Sigmoid colon (tissue), 7 donors: ENCODE measurements at places on chromosomes 2 and 18. TPM values are rescaled to one million over a fixed set of nuclear protein-coding genes. Genes with fewer than 3 reads are reported as not detected.
A peak's percentile ranks its signal among the peaks of the same experiment; 100 is the strongest.

GRCh38 chr2:128782411-128783192 lies 463.9 kb upstream of the HS6ST1 start:
- H3K36me3 ChIP-seq = no peaks in the 10 kb centered on the region
- H3K27me3 ChIP-seq = no peaks in the 10 kb centered on the region
- no peaks in the 10 kb centered on the region for H3K4me1 ChIP-seq
- H3K4me3 ChIP-seq = no peak overlapping the region

CCL20 gene
- 11.4 TPM for total RNA-seq

GRCh38 chr2:107195631-107196030 lies 309.7 kb upstream of the ST6GAL2 start:
- H3K4me3 ChIP-seq = no peak overlapping the region
- no peaks in the 10 kb centered on the region for H3K36me3 ChIP-seq
- H3K27ac ChIP-seq = no peak overlapping the region
- no peaks in the 10 kb centered on the region for H3K27me3 ChIP-seq
- H3K4me1 ChIP-seq = no peaks in the 10 kb centered on the region

DNA sequence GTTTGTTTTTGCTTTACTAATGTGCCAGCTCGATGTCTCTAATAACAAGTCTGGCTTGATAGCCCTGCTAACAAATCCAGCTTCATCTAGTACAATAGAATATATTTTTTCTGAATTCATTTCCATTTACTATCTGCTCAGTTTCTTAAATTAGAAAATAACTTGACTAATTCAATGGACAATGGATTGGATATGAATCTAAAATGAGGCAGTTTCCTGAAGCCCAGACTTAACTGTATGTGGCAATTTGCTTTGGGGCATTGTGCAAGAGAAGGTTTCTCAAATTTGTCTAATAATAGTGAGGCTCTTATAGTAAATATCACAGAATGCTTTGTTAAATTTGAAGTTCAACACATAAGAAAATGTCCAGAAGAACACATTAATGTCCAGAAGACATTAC lies 25.8 kb downstream of the CALCRL start:
- H3K4me1 ChIP-seq = no peaks in the 10 kb centered on the region
- no peak for DNase-seq
- H3K36me3 ChIP-seq = no peaks in the 10 kb centered on the region
- H3K27ac ChIP-seq = no peak overlapping the region
- H3K27me3 ChIP-seq = no peaks in the 10 kb centered on the region

RAD51AP2 gene
- total RNA-seq = 0.16 TPM

RESP18 gene
- not detected for total RNA-seq

PROKR1 gene
- total RNA-seq = not detected

DNA sequence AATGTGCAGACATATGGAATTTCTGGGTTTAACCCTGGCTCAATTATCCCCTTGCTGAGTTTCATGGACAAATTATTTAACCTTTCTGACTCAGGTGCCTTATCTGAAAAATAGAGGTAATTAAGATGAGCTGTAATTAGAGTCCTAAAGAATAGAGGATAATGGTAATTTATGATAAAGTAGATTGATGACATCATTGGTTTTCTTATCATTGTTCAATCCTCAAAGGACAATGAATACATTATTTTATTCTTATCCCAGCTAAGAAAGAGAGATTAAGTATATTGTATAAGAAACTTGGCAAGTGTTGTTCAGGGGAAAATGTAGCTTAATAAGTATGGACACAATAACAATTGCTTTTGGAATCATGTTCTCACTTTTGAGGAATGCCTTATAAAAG lies 279.3 kb downstream of the NYAP2 start:
- no peaks in the 10 kb centered on the region for H3K27me3 ChIP-seq
- H3K36me3 ChIP-seq = no peaks in the 10 kb centered on the region
- no peak overlapping the region for H3K4me3 ChIP-seq
- H3K27ac ChIP-seq = no peak overlapping the region
- no peak for DNase-seq

- no peak for DNase-seq
- no peaks in the 10 kb centered on the region for H3K27me3 ChIP-seq
- peak within 1 kb of the TSS; percentile 65 for H3K4me3 ChIP-seq
- no peaks in the 10 kb centered on the region for H3K36me3 ChIP-seq
- no peaks in the 10 kb centered on the region for H3K4me1 ChIP-seq
Measured at GRCh38 chr2:172427256-172427989, at the start of gene ITGA6. ITGA6 (plus strand) TSS chr2:172427586.

DNA sequence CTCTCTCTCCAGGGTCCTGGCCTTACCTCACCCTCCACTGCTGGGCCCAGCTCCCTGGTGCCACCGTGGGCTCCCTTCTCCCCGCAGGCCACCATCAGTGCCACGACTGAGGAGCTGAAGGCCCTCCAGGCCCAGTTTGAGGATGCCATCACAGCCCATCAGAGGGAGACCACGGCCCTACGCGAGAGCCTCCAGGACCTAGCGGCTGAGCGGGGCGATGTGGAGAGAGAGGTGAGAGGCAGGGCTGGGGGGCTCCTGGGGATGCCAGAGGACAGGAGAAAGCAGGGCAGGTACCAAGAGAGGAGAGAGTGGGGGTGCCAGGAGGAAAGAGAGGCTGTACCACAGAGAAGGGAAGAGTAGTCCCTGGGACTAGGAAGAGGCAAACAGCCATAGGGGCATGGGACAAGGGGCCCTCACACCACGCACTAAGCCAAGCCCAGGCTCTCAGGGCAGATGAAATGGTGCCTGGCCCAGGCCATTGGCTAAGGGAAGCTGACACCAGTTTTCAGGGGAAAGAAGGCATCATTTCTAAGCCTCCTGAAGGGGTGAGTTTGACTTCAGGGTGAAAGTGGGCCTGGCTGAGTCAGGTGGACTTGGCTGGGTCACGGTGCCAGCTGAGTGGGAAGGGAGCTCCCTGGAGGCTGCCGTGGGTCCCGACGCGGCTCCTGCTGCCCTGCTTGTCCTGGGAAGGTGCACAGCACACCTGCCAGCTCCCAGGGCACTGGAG lies 39.0 kb upstream of the SNED1 start:
- no peaks in the 10 kb centered on the region for H3K36me3 ChIP-seq
- peak; percentile 52 for DNase-seq
- H3K27me3 ChIP-seq = no peaks in the 10 kb centered on the region
- peaks cover 8% of the 10 kb centered on the region for H3K4me1 ChIP-seq
- H3K4me3 ChIP-seq = no peak overlapping the region

GRCh38 chr2:182266909-182267308 lies 159.9 kb downstream of the PDE1A start:
- H3K36me3 ChIP-seq = no peaks in the 10 kb centered on the region
- no peaks in the 10 kb centered on the region for H3K27me3 ChIP-seq
- no peak for DNase-seq
- H3K4me1 ChIP-seq = no peaks in the 10 kb centered on the region

DNA sequence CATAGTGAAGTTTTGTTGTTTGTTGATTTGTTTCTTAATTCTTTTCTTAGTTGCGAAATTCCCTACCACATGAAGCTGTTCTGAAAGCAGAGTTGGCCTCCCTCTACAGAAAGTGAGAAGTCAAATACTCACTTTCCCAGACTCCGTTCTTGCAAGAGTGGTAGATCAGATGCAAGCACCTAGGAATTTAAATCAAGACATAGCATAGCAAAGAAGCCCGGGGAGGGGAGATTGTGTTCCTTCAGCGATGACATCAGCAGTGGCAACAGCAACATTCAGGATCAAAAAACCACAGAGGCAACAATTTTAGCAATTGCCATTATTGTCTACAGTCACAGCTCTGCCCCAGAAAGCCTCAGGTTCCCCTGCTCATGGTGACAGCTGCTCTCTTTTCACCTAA lies 580.0 kb downstream of the RNF144A start:
- H3K27ac ChIP-seq = no peak overlapping the region
- no peak overlapping the region for H3K4me3 ChIP-seq
- no peaks in the 10 kb centered on the region for H3K4me1 ChIP-seq
- H3K36me3 ChIP-seq = no peaks in the 10 kb centered on the region
- DNase-seq = no peak

DNA sequence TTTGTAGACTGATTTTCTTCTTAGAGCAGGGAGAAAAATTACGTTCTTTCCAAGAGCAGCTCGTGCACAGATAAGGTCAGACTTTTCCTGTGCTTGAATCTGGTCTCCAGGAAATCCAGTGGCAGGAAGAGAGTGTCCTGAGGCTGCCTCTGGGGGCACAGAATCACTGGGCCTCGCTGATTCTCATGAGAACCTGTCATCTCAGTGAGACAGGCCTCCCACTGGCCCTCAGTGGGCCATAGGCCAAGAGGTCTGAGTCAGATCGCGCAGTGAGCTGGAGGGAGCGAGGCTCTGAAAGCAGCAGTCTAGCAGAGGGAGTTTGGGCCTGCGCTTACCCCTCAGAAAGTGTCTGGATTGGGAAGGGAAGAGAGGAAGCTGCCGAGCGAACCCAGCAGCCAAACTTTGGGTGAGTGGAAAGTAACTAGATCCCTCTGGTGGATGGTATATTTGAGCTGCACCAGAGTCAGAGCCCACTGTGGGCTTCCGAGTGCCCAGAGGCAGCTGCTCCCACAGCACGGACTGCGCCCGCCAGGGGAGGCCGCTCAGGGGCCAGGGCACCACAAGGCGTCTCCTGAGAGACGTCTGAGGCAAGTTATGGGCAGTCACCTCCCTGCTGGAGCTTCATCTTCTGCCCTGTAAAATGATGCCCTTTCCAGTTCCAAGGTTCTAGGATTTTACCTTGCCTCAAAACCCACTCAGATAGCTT lies 8.2 kb downstream of the GDF7 start:
- peak overlapping the region; percentile 34 for H3K27ac ChIP-seq
- H3K4me1 ChIP-seq = peaks cover 12% of the 10 kb centered on the region
- peaks cover 26% of the 10 kb centered on the region for H3K27me3 ChIP-seq
- DNase-seq = no peak
- no peaks in the 10 kb centered on the region for H3K36me3 ChIP-seq

- no peaks in the 10 kb centered on the region for H3K4me1 ChIP-seq
- H3K27ac ChIP-seq = no peak overlapping the region
- no peaks in the 10 kb centered on the region for H3K27me3 ChIP-seq
- H3K36me3 ChIP-seq = no peaks in the 10 kb centered on the region
- H3K4me3 ChIP-seq = no peak overlapping the region
Measured at GRCh38 chr2:207241198-207241597, 75.5 kb upstream of the KLF7 start.

DNA sequence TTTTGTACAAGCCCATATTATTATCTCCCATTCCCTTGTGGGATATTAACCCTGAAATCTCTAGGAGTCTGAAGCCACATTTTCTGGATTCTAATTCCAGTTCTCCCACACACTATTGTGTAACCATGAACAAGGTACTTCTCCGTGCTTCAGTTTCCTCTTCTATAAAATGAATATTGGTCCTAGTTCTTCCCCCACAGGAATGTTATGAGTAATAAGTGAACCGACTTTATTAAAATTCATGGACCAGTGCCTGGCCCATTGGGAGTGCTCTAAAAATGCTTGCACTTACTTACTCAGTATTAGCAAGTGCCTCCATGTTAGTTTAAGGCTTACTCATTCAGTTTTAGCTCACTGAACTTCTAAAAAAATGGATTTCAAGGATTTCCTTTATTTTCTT lies 1.4 kb upstream of the ACMSD start:
- no peak for DNase-seq
- no peaks in the 10 kb centered on the region for H3K36me3 ChIP-seq
- H3K4me1 ChIP-seq = no peaks in the 10 kb centered on the region
- no peak overlapping the region for H3K27ac ChIP-seq

REG1A gene
- total RNA-seq = not detected

- H3K4me1 ChIP-seq = no peaks in the 10 kb centered on the region
- no peak overlapping the region for H3K27ac ChIP-seq
- H3K27me3 ChIP-seq = no peaks in the 10 kb centered on the region
- DNase-seq = no peak
- H3K36me3 ChIP-seq = no peaks in the 10 kb centered on the region
- H3K4me3 ChIP-seq = no peak overlapping the region
Measured at GRCh38 chr2:101630224-101630949, 67.1 kb upstream of the MAP4K4 start.

C2orf80 gene
- total RNA-seq = not detected

DNA sequence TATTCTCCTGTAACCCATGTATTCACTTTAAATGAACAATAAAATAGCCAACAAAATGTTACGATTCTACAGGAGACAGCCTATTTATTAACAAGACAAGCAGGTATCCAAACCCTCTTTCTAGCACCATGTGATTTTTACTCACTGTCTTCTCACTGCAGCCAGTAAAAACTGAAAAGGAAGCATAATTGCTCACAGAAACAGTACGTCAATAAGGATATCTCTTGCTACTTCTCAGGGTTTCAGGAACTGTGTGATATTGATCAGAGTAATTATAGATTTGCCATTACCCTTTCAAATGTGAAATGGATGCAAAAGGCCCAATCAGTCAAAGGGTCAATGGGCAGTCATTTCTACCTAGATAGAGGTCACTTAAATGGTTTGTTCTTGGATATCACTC lies 1473.8 kb upstream of the DDX18 start:
- H3K36me3 ChIP-seq = no peaks in the 10 kb centered on the region
- no peak for DNase-seq
- H3K27me3 ChIP-seq = no peaks in the 10 kb centered on the region
- H3K4me1 ChIP-seq = no peaks in the 10 kb centered on the region
- no peak overlapping the region for H3K27ac ChIP-seq
- H3K4me3 ChIP-seq = no peak overlapping the region

GRCh38 chr2:73969356-73969755 lies 15.4 kb upstream of the TET3 start:
- DNase-seq = no peak
- no peaks in the 10 kb centered on the region for H3K36me3 ChIP-seq
- no peak overlapping the region for H3K4me3 ChIP-seq
- no peak overlapping the region for H3K27ac ChIP-seq
- no peaks in the 10 kb centered on the region for H3K27me3 ChIP-seq

GRCh38 chr2:95391641-95392310 lies 10.7 kb upstream of the FAHD2A start:
- no peak overlapping the region for H3K4me3 ChIP-seq
- no peak overlapping the region for H3K27ac ChIP-seq
- peaks cover 8% of the 10 kb centered on the region for H3K4me1 ChIP-seq
- H3K27me3 ChIP-seq = no peaks in the 10 kb centered on the region

GRCh38 chr2:86417961-86418360 lies 23.2 kb upstream of the KDM3A start:
- H3K4me3 ChIP-seq = no peak overlapping the region
- no peak overlapping the region for H3K27ac ChIP-seq
- no peaks in the 10 kb centered on the region for H3K36me3 ChIP-seq
- no peaks in the 10 kb centered on the region for H3K27me3 ChIP-seq
- DNase-seq = no peak
- H3K4me1 ChIP-seq = no peaks in the 10 kb centered on the region

DNA sequence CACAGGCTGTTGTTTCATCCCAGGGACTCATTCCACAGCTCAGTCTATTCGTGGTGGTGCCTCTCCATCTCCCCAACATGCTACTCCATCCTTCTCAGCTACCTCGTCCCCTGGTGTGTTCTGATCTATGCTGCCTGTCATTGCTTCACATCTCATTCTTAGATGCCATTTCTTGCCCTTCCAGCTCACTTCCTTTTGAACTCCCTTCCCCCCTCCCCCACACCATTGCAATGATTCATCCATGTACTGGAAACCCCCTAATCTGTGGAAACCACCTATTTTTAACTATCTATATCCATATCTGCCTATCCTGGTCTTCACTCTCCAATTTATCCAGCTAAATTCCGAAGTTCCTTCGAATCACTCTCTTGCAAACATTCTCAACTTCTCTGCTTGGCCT lies 65.7 kb upstream of the PARD3B start:
- no peaks in the 10 kb centered on the region for H3K36me3 ChIP-seq
- H3K4me1 ChIP-seq = no peaks in the 10 kb centered on the region
- no peak for DNase-seq
- no peak overlapping the region for H3K27ac ChIP-seq
- no peak overlapping the region for H3K4me3 ChIP-seq

PRSS56 gene
- total RNA-seq = not detected
